Suprapubic skin (tissue), 4 donors: ENCODE measurements at places on chromosomes 13 and 19.

DNA sequence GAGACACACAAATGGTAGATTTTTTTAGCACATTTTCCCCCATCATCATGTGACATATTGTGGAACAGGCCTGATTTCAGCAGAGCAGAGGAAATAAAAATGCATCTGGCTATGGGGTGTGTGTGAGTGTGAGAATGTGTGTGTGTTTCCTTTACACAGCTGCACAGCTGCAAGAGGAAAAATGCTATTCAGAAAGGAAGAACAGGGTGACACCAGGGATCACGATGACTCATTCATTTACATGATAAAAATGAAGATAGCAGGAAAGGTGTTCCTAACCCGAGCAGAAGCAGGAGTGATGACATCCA lies 469.5 kb upstream of the TSHZ3 start:
- DNase-seq: no peak

- no peak for DNase-seq
Observed at GRCh38 chr13:33415822-33416221, 130.3 kb upstream of the STARD13 start.

GRCh38 chr13:88602786-88603777 lies 931.9 kb downstream of the SLITRK5 start:
- no peak for DNase-seq

GRCh38 chr19:35533201-35533821 lies at the start of gene GAPDHS:
Gene GAPDHS, plus strand, starts transcription at chr19:35533456. Its CDS starts 72 bp downstream, at chr19:35533528.
- DNase-seq: no peak

DNA sequence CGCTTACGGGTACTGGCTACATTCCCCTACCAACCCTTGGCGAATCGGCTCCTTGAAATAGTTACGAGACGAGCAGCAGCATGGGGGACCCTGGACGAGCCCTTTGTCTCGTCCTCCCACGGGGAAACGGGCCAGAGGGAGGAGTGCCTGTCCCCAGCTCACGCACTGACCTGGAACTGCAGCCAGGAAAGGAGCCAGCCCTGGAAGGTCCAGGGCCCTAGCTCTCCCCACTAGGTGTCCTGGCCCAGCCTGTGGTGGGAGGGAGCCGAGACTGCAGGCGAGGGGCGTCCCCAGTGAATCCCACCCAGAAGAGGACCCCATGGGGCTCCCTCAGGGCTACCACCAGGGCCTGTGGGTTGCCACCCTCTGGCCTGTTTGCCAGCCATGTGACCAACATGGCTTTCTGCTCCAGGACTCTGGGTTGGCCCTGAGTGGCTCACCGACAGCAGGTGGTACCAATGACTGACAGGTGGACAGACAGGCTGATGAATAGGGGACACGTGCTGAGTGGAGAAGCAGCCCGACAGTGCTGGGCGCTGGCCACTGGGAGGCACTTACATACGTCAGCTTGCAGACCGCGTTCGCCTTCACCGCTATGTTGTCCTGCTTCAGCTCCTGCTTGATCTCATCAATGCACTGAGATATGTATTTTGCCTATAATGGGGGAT lies 13.2 kb downstream of the AP3D1 start:
- DNase-seq: no peak

- DNase-seq: no peak
Observed at GRCh38 chr19:18173572-18174288, at the start of gene IFI30. Gene IFI30, plus strand, starts transcription at chr19:18173813. Its CDS starts 29 bp downstream, at chr19:18173842.

DNA sequence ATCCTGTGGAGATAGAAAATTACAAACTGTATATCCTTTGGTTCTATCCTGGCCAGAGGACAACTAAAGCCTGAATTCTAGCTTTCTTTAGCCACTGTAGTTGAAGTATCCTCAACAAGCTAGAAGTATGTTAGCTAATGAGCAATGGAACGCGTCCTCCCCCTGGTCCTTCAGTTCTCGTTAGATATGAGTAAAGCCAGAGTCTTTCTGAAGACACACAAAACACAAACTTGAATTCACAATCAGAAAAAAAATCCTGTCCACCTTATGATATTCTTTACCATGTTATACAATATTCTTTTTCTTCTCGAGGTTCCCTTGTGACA lies 1527.0 kb upstream of the SLC10A2 start:
- DNase-seq: no peak

DNA sequence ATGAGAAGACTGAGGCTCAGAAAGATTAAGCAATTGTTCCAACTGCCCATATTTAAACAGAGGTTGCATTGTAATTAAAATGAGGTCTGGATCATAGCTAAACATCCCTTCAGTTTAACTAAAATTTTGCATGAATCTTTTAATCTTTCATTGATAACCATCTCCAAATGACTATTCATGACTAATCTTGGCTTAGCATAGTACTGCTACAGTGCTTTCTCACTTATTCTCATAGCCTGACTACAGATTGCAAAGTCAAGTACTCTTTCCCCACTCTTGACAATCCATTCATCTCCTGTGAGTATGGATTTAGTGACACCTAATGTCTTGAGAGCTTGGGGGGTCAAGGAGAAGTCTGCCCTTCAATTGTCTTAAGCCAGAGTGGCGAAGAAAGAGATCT lies 258.4 kb downstream of the RFC3 start:
- no peak for DNase-seq

DNA sequence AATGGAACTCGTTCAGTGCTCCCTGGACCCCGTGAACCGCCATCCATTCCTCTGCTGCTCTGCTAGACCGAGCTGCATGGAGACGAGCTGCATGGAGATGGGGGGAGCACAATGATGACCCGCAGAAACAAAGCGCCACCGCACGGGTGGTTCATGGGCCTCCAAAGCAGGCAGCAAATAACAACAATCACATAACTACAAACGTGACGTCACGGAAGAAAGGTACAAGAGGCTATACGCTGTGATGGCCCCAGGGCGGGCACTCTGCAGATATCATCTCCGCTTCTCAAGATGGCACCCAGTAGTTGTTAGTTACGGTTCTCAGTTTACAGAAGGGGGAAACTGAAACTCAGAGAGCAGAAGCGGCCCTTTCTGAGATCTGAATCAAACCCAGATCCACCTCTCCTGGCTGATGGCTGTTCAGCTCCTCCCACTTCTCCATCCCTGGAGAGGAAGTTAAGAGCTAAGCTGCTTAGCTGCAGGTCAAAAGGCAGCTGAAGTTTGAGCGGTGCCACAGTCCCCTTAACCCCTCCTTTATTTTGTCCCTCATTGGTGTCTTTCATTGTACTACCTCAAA lies 1.7 kb downstream of the ATP13A1 start:
- peak; percentile 57 for DNase-seq

GRCh38 chr19:8585894-8586750 lies 8.9 kb upstream of the MYO1F start:
- DNase-seq: peak; percentile 74

GRCh38 chr19:13824703-13825102 lies 29.5 kb downstream of the ZSWIM4 start:
- no peak for DNase-seq

- no peak for DNase-seq
Observed at GRCh38 chr19:55165952-55166529, 372 bp downstream of the DNAAF3 start.

DNA sequence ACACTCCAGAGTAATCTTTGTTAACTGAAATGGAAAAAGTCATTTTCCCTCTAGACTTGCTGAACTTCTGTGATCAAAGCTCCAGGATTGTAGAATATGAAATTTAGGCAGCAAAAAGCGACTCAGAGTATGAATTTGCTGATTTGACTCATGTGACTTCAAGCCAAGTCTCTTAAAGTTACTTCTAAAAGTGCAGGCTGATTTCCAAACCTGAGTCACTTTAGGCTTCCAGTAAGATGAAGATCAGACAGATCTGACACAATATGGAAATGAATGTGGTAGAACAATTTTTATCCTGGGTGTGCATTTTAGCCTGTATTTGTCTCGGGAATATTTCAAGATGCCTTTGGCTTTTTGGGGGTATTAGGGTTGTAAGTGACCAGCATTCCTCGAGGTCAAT lies 151.0 kb upstream of the TMTC4 start:
- DNase-seq: no peak

DNA sequence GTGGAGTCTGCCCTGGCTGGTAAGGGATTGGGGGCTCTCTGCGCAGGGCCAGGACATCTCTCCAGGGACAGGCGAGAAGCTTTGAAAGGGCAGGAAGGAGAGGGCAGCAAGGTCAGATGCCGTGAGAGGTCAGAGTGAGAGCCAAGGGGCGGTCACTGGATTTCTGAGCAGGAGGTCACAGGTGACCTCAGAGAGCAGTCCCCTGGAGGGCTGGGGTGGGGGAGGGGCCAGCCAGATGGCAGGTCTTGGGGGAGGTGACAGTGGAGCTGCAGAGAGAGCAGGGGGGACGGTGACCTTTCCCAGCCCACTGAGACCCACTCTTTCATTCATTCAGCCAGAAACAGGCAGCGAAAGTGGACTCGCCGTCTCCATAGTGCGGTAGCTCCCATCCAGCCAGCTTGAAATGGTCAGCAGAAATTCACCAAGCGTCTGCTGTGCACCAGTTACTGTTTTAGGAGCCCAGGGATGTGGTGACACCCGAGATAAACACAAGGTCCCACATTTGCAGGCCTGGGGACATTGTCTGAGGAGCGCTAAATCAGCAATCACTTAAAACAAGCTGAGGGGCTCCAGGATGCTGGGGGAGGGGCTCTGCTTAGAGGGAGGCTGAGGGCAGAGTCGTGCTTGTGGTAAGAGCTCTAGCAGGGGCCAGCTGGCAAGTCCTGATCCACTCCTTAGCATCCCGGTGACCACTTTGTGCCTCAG lies 10.2 kb downstream of the CARM1 start:
- DNase-seq: no peak

DNA sequence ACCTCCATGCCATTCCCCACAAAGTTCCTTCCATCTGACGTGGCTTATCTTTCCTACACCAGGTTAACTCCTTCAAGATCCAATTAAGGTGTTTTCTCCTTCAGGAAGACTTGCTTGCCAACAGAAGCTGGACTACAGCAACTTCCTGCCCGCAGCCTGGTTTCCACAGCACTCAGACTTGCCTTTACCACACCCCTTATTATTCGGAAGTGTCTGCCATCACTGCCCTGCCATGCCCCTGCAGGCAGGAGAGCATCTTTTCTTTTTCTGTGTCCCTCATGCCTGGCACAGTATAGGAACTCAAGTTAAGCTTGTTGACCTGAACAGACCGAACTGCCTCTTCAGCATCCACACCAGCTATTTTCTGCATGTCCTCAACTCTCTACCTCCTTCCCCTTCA lies 168.0 kb downstream of the FOXO1 start:
- DNase-seq: no peak

- DNase-seq: no peak
Observed at GRCh38 chr13:30869491-30869890, 36.6 kb upstream of the MEDAG start.

DNA sequence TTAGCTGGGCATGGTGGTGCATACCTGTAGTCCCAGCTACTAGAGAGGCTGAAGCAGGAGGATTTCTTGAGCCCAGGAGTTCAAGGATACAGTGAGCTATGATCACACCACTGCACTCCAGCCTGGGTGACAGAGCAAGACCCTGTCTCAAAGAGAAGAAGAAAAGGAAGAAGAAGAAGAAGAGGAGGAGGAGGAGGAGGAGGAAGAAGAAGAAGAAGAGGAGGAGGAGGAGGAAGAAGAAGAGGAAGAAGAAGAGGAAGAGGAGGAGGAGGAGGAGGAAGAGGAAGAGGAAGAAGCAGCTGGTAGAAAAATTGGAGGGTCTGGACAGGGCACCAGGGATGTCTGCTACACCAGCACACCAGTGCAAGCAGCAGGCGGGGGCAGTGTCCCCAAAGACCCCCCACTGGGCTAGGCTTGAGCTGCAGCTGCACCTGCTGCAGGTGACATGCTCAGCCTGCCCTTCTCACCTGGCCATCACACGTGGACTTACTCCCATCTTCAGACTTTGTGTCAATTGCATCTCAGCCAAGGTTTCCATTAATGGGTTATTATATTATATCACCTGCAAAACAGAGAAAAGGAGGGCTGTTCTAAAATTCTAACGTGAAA lies 180.9 kb upstream of the ZNF507 start:
- no peak for DNase-seq

GRCh38 chr13:51769455-51770127 lies 34.4 kb downstream of the DHRS12 start:
- peak; percentile 82 for DNase-seq

- no peak for DNase-seq
Observed at GRCh38 chr19:39935364-39935661, 879 bp upstream of the FCGBP start.

- DNase-seq: no peak
Observed at GRCh38 chr13:98407575-98407974, 169.3 kb downstream of the STK24 start.

- no peak for DNase-seq
Observed at GRCh38 chr13:30257468-30258099, 49.8 kb downstream of the KATNAL1 start.

- DNase-seq: no peak
Observed at GRCh38 chr19:7993560-7993959, 11.9 kb downstream of the ELAVL1 start.

GRCh38 chr13:79404361-79404760 lies 1.7 kb downstream of the RBM26 start:
- DNase-seq: no peak

- DNase-seq: no peak
Observed at GRCh38 chr13:111122056-111122455, 6.9 kb downstream of the ARHGEF7 start.

GRCh38 chr19:31232180-31232579 lies 117.1 kb downstream of the TSHZ3 start:
- no peak for DNase-seq

DNA sequence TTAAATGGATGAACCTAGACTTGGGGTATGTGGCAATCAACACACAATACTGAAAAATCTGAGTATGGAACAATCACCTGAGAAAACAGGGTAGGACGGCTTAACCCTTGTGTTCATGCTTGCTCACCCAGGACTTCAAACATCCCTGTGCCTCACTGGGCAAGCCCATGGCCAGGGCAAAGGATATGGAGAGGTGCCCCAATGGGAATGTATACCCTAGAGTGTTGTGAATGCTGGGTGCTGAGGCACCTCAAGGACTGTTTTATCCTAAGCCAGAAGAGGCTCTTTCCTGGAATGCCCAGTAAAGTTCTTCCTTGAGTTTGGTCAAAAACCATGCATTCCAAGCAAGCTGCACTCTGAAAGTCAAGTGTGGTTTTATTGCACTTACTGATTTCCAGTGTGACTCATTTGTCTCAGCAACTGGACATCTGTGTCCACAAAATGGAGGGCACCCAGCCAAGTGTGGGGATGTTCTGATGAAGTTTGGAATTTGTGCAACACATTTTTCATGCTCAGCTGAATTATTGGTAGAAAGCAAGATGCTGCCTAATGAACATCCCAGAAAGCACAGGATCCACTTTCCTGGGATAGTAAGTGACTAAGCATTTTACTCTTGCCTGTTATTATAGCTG lies 531.3 kb downstream of the RFC3 start:
- peak; percentile 81 for DNase-seq
